ENCODE measurements at places on chromosomes 2 and 18.
A peak's percentile ranks its signal among the peaks of the same experiment; 100 is the strongest.

- DNase-seq = peak; percentile 56
Measured at GRCh38 chr2:179263446-179264367, 925 bp downstream of the SESTD1 start.

DNA sequence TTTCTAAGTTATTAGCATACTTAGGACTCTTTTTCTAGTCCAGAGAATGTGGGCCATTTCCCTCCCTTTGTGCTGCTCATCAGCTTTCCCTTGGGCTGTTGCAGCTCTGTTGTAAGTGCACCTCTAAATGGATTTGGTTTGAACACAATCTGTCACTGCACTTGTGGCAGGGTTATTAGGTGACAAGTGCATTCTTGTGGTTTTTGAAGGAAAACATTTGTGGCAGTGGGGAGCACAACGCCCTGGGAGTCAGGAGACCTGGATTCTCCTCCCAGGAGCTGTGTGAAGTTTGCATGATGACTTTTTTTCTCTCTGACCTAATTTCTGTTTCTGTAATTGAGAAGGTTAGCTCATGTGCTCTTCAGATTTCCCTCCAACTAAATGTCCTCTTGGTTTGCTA lies 630.9 kb upstream of the FAM98A start:
- no peak for DNase-seq

DNA sequence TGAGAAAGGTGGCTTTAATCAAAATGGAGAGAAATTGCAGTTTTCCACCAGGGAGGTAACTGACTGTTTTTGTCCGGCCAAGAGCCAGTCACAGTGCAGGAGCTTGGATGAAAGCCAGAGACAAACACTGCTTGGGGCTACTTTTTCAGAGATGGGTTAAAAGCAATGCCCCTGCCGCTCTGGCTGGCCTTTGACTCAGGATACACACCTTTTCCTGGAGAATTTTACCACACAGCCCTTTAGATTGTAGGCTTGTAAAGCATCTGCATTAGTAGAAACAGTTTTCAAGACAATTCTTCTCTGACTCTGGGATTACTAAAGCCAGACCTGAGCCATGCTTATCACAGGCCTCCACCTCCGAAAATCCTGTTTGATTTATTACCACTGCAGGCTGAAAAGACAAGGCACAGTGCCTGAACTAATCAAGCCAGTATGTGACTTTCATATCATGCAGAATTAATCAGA lies 79.7 kb downstream of the CCBE1 start:
- DNase-seq = peak; percentile 38

GRCh38 chr2:38535744-38536506 lies 66.8 kb downstream of the HNRNPLL start:
- DNase-seq = peak; percentile 74

DNA sequence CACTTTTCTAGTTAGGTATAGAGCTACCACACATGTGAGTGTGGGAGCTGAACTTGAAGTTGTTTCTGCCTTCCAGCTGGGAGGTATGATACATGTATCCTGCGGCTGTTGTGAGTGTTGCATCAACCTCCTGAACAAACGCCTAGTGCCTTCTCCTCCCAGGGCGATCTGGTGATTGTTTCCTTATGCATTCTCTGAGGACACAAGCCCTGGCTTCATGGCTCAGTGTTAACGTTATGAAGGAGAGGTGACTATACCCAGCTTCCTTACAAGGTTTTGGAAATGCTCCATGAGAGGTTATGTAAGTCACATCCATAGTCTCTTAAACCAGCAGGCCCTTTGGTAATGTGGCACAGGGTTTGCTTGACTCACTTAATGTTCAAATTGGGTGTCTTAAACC lies 64.9 kb downstream of the SPRED2 start:
- no peak for DNase-seq

GRCh38 chr2:57973621-57974186 lies 72.9 kb upstream of the VRK2 start:
- no peak for DNase-seq

GRCh38 chr2:71943238-71944182 lies 204.2 kb downstream of the CYP26B1 start:
- no peak for DNase-seq

GRCh38 chr2:174563530-174564282 lies 33.9 kb downstream of the WIPF1 start:
- no peak for DNase-seq

DNA sequence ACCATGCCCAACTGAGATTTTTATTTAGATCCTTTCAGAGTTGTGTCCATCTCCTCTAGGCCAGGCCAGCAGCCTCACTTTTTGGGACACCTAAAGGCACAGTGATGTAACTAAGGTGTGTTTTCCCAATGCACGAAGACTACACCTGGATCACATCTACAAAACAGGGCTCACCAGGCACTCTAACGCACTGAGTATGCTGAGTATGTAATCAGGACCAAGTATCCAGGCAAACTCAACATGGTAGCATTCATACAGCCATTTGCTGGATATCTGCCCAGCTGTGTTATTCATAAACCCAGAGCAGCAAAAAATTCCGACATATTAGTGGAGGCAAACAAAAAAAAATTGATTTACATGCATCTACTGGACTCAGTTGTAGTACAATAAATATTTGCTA lies 33.8 kb downstream of the LPIN2 start:
- DNase-seq = no peak

GRCh38 chr2:10475811-10476660 lies 27.9 kb upstream of the ODC1 start:
- DNase-seq = no peak

DNA sequence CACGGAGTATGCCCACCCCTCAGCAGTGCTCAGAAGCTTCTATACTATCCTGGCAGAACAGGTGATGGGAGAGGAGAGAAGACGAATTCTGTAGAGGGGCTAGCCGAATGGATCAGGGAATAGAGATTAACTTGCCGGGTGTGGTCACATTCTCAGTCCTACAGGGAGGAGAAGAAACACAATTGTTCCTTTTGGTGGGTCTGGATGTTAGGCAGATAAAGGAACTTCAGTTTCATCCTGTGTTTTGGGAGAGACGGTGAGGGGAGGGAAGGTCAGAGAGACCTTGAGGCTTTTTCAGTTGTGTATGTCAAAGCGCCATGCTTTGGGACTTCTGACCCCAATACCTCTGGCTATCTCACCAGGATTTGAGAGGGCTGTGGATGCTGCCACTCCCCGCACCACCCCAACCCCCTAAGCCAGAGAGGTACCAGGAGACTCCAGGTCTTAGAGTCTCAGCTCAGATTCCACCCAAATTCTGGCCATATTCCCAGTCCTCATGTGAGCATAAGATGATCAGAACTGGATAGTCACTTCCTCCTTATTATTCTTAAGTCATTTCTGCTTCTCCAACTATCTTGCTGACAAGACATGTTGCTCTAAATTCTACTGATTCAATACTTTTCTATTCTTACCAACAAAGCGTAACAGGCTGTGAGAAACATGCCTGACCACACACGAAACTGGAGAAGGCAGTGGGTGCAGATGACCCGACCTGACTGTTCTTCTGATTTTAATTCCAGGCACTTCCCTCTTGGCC lies 2.3 kb upstream of the TMEM37 start:
- no peak for DNase-seq

- no peak for DNase-seq
Measured at GRCh38 chr2:204900487-204900886, 355.2 kb downstream of the PARD3B start.

- no peak for DNase-seq
Measured at GRCh38 chr18:48412339-48412929, 3.3 kb upstream of the ZBTB7C start.

DNA sequence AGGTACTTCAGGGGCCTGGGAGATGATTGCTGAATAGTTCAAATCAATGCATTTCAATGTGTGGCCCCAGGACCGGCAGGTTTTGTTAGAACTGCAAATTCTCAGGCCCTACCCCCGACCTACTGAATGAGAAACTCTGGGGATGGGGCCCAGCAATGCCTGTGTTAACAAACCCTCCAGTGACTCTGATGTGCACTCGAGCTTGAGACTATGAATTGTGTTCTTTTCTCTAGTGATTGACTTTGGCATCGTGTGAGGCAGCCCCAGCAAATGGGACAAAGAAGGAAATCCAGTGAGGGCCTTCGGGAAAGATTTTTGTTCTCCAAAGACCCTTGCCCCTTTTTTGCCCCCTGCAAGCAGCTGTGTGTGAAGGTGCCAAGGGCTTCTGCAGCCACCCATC lies 22.4 kb downstream of the ALK start:
- no peak for DNase-seq

DNA sequence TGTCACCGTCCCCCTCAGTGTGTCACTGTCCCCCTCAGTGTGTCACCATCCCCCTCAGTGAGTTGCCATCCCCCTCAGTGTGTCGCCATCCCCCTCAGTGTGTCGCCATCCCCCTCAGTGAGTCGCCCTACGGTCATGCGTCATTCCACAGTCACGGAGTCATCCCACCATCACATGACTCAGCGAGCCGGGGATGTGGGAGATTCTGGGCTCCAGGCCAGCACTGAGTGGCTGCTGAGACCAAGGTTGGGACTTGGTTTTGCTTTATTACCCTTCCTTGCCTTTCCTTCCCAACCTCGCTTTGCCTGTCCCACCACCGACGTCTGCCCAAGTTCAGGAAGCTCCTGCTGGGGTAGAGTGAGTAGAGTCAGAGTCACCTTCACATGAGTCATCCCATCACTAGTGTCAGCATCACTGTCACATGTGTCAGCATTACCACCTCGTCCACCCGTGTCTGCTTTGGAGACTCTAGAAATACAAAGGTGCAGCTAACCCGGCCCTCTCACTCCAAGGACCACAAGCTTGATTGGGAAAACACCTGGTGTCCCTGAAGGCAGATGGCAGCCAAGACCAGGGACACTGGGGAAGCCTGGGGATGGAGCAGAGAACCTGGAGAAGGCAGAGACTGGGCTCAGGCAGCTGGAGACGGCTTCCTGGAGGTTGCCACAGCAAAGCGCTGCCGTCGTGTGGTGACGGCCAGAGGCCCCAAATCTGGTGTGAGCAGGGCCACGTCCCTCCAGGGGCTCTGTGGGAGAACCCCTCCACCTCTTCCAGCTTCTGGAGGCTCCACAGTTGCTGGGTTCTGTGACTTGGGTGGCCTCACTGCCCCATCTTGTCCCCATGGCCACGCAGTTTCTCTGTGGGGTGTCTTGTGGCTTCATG lies 485.2 kb upstream of the SALL3 start:
- no peak for DNase-seq

DNA sequence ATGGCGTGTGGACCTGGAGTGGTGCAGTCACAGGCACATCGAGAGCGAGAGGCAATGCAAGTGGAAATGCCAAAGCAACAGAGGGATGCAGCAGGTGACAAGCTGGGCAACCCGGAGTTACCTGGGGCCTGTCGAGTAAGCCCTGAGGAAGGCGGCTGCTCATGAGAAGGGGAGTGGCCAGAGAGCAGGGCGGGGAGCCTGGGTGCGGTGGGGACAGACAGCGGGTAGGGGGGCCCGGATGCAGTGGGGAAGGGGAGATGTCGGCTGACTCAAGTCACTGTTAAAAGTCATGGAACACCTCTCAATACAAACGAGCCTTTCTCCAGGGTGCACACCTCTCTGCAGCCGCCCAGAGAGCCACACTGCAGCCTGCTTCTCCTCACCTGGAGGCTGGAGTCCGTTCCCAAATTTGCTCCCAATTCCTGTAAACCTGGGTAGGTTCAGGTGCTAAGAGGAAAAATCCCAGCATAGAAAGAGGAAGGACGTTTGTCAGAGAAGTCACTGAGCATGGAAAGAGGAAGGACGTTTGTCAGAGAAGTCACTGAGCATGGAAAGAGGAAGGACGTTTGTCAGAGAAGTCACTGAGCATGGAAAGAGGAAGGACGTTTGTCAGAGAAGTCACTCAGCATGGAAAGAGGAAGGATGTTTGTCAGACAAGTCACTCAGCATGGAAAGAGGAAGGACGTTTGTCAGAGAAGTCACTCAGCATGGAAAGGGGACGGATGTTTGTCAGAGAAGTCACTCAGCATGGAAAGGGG lies 71.7 kb upstream of the TWIST2 start:
- DNase-seq = no peak

- peak; percentile 38 for DNase-seq
Measured at GRCh38 chr18:72867746-72868584, at the start of gene NETO1. Gene NETO1 (minus strand): TSS chr18:72867987. CDS start chr18:72867291, 696 bp downstream.

- no peak for DNase-seq
Measured at GRCh38 chr2:59378127-59378526, 1137.0 kb upstream of the FANCL start.

DNA sequence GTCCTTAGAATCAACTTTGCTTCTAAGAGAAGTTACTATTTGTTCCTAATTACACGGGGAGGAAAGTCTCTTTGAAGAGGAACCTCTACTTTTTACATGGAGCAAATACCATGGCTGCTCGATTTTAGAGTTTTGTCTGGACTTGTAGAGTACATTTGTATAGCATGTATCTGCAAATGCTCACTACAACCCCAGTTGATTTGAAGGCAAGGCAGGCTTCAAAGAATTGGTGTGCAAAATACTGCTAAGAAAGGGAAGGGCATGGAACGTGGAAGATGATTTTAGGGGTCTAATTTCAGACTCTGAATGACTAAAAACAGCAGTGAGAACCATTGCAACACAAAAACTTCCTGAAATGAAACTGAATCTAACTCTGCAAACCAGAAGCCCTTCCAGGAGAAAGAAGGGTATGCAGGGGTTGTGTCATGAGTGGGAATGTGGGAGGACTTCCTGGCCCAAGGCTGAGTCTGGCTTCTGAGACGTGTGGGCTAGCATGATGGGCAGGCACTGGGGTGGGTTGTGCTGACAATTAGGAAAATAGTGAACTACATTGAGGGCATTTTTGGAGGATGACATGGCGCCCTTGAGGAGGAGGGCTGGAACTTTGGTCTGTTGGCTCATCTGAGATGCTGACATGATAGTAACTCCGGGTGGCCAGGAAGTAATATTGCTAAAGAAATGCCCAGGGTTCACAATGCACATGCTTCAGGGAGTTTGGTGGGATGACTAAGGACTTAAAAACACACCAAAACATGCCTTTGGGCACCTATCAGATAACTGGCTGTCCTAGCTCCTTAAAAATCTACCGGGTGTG lies 18.9 kb upstream of the IL1R2 start:
- DNase-seq = no peak

DNA sequence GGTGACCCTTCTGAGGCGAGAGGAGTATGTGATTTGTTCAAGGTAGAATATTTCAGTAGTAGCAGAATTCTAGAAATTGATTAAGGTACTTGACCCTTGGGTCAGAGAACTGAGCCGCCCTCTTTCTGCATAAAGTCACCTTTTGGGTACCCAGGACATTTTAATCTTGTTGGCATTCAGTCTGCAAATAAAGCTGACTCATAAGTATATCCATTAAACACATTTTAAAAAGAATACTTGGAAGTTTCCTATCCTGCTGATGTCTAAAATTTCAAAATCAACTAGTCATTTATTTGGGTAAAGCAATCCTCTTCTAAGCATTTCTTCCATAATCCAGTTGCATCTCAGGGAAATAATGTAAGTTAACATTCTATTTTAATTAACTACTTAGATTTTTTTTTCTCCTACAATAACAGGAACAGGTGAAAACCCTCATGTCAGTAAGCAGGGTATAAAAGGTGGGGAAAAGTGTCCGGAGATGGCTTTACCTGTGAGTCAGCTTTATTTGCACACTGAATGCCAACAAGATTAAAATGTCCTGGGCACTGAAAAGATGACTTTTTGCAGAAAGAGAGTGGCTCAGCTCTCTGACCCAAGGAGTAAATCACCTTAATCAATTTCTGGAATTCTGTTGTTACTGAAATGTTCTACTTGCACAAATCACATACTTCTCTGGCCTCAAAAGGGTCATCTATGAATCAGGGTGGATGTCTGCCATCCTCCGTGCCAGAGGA lies 78.7 kb upstream of the ITGA6 start:
- DNase-seq = no peak

- no peak for DNase-seq
Measured at GRCh38 chr2:3348767-3349166, 28.9 kb downstream of the EIPR1 start.

- no peak for DNase-seq
Measured at GRCh38 chr2:211133766-211134165, 577.4 kb downstream of the CPS1 start.

- no peak for DNase-seq
Measured at GRCh38 chr2:205527801-205528200, 154.5 kb upstream of the NRP2 start.

Data from NCI-H2081 (cell line).